COR-L47 (cell line): ENCODE measurements at places on chromosomes 1 and 21.
A peak's percentile ranks its signal among the peaks of the same experiment; 100 is the strongest.

DNA sequence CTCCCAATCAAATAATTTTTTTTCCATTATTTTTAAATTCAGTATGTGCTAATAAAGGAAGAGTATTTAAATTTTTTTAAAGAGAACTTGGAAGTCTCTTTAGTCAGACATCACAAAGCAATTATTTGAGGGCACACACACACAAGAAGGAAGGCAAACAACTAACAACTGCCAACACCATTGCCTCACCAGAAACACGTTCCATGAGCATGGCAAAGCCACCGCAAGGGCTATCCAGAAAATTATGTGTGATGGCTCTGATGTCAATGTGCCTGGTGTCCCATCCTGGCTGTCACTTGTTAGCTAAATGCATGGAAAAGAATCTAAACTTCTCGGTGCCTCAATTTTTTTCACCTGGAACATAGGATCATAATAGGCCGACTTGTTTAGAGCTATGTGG lies 262.9 kb downstream of the SEC16B start:
- no peak for DNase-seq

- no peak for DNase-seq
These were observed 114.2 kb downstream of the FCRL5 start for GRCh38 chr1:157438146-157438545.

DNA sequence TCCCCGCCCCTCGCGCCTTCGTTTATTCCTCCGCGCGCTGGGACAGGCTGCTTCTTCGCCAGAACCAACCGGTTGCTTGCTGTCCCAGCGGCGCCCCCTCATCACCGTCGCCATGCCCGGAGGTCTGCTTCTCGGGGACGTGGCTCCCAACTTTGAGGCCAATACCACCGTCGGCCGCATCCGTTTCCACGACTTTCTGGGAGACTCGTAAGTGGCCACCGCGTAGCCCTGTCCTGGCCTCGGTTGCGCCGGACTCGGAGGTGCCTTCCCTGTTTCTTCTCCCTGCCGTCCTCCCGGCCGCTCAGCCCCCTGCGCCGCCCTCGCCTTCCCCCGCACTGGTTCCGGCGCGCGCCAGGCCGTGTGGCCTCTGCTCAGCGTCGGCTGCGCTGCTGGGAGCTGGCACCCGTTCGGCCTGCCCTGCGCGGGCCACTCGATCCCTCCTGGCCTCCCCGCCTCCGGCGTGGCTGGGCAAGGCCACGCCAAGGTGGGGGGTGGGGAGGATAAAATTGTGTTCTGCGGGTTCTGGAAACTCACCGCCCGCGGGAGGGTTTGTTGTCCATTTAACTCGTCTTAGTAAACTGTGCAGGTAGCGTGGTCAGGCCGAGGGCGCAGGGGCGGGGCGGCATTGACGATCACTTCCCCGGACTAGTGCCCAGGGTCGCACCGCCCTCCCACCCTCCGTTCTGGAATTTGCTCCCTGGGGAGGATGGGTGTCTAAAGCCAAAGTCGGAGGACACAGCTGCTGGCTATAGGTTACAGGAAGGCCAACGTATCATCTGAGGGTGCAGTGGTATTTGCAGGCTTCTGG lies at the start of gene PRDX6:
Gene PRDX6 (plus strand): TSS at position 50 of the 808 bp plus-strand sequence. CDS start 63 bp downstream, at position 113.
- DNase-seq, result peak; percentile 35

DNA sequence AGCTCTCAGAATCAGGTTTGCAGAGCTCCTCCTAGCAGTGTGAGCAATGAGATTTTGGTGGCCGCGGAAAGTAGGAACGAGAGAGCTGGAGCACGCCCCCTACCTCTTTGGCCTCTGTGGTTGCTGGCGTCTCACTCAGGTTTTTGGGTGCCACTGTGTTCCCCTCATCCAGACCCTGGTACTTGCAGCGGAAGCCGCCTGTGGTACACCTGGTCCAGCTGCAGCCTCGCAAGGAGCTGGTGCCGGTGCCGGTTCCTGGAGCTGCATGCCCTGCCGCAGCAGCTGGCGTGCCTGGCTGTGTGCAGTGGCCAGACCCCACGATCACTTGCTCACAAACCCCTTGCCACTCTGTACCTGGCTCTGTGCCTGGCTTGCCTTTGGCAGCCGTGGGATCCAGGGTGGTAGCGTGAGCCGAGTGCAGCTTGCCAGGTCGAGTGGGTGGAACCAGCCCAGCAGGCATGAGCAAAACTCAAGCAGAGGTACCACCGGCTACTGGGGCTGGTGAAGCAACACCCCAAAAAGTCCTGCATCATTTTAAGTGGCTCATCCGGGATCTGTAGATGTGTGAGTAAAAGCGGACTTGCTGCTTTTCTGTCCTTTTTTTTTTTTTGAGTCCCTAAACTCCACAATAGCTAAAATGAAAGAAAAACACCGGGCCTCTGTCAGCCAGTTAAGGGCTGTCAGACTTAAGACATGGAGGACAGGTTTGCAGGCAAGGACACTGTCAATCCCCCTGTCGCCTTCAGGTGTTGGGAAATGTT lies 844.9 kb downstream of the KCNT2 start:
- DNase-seq, result no peak

DNA sequence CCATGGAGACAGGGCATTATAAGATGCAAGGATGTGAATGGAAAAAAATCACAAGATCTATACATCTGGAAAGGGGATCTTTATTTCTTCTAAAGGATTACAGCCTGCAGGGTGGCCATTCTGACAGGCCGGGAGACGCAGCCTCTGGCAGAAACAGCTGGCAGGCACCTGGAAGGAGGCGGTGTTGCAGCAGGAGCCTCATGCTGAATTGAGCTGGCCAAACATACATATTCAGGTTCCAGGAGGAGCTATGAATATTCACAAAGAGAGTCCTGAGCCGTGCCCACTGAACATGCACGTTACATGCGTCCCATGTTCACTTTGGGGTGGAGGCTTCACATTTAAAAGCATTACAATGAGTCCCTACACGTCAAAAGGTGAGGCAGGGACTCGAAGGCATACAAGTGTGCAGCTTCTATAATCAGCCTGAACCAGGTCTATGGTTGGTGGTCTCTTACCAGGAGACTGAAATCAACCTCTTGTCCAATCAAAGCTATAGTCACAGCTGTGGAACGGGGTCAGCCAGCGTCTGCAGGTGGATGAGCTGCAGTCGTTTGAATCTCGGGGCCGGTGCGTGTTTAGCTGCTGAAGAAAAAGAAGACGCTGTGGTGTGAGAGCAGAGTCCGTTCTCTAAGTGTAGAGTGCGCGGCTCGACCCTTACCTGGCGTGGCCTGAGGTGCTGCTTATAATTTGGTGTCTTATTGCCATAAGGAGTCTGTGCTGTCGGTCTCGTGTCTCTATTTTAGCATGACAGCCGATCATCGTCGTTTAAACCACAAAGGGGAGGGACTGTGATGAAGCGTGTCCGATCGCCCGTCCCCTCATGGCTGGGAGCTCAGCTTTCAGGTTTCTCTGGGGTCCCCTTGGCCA lies 183.0 kb downstream of the ETS2 start:
- DNase-seq, result no peak
